ENCODE measurements at places on chromosomes 12 and 14.

DNA sequence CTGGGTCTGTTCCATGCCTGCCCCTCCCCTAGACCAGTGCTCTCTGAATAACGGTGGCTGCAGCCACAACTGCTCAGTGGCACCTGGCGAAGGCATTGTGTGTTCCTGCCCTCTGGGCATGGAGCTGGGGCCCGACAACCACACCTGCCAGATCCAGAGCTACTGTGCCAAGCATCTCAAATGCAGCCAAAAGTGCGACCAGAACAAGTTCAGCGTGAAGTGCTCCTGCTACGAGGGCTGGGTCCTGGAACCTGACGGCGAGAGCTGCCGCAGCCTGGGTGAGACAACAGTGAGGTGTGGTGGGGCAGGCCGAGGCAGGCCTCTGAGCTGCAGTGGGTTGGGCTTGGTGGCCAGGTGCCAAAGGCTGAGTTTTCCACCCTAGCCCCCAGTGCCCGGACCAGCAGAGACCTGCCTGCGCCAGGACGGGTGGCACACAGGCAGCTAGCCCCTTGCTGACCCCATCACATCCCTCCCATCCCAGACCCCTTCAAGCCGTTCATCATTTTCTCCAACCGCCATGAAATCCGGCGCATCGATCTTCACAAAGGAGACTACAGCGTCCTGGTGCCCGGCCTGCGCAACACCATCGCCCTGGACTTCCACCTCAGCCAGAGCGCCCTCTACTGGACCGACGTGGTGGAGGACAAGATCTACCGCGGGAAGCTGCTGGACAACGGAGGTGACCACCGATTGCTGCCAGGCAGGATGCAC lies 28.2 kb upstream of the LRP1-AS start:
- DNase-seq: no peak

DNA sequence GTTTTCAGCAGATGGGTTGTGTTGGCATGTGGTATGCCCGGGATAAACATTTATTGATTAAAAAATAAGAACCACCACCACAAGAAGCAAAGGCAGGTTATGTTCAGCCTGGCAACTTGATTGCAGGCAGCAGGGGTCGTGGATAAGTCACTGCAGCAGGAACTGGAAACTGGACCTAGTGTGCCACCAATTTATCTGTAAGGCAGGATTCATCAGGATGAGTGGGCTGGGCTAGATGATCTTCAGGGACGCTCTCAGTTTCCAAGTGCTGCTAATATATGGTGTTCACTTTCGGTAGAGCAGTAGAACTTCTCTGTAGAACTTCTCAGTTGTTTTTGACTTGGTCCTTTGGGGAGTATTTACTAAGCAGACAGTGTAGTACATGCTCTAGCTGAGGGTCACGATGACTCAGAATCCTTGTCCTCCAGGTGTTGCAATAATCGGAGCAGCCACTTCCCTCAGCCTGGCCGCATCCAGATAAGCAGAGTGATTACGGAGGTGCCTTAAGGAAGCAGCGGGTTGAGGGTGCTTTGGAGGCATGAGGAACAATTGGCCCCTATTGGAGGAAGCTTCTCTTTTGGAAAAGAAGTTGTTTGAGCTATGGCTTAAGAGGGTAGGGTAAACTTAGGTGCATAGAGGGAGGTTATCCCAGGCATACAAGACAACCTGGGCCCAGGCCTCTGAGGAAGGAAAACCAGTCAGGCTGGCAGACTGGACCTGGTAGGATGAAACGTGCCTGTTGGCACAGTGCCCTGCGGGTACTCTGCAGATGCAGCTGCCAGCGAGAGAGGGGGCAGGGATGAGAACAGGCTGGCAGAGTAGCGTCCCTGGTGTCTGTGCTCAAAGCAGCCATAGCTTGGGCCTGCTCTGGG lies 104.0 kb downstream of the GPR135 start:
- DNase-seq: no peak

DNA sequence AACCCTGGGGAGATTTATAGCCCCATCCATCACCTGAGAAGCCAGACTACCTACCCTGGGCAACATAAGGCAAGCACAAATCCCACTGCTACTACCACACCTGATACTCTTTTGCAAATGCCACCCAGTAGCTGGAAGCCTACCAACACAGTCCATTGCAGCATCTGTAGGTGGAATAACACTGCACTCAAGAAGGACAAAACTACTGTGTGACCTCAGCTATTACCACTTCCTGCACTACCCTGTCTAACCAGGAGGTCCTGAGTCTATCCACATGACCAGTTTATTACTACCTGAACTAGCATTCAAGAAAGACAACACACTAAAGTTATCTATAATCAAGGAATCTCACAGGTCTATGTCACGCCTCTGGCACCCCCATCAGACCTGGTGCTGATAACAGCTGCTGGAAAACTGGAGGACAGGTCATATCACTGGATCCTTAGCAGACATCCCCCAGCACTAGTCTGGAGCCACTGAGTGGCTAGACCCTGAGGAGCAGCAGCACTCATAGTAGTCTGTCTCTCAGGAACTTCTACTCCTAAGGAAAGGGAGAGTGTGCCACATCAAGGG lies 2.9 kb upstream of the CLEC1A start:
- DNase-seq: no peak

DNA sequence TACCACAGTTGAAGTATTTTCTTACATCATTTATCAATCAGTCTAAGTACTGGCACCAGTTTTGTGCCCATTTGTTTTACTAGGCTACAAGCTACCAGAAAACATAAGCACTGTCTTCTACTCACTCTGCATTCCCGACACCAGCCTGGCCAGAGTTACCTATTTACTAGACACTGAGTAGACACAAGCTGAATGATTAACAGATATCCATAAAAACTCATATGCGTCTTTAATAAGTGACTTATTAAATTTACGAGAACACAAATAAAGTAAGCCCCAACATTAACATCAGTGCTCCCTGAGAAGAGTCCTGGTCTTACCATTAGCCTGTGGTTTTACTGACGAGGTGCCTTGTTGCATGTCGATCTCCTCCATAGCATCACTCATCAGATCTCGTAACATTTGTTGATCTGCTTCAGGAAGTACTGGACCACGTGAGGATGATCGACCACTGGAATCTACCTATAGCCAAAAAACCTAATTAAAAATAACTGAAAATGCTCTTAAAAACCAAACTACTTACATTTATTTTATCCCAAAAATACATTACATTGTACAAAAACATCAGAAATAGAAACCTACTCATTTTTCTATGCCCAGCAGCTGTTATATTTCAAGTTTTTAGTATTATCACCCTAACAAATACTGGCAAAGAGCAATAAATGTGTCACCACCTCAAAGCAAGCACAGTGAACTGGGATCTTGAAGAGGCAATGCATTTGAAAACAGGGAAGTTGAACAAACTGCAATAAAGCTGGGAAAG lies 53.3 kb downstream of the BDKRB1 start:
- no peak for DNase-seq

GRCh38 chr12:44876544-44877410 lies 662 bp upstream of the NELL2 start:
- no peak for DNase-seq

- DNase-seq: no peak
These were observed 15.9 kb upstream of the ATP6V0A2 start for GRCh38 chr12:123696207-123696606.

DNA sequence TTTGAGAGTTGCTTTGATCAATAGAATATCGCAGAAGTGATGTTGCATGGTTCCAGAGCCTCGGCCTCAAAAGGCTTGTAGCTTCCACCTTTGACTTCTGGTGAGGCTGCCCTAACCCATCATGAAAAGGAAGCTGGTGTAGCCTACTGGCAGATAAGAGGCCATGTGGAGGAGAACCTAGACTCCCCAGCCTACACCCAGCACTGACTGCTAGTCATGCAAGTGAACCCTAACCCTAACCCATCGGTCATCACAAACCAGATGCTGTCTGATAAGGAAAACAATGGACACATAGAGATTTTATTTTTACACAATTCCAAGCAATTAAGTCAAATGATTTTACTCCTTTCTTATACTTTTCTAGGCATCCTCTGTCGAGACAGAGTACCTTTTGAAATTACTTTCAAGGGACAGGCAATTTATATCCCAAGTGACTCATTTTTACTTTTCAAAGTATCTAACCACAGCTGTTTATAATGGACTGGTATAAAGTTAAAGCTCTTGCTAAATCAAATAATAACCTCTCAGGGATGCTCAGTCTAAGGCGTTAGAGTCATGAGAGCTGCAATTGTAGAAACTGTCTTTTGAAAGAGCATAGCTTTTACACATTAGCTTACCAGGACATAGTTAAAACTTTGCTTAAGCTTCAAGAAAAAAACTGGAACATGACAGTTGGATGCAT lies 17.6 kb downstream of the PTPRB start:
- no peak for DNase-seq

DNA sequence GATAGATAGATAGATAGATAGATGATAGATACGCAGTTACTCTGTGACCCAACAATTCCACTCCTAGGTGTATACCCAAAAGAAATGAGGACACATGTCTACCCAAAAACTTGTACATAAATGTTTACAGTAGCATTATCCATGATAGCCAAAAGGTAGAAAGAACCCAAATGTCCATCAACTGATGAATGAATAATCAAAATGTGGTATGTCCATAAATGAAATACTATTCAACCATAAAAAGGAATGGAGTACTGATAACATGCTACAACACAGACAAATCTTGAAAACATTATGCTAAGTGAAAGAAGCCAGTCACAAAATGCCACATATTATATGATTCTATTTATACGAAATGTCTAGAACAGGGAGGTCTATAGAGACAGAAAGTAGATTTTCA lies 36.1 kb upstream of the LRP6 start:
- no peak for DNase-seq

- DNase-seq: no peak
These were observed 39.6 kb downstream of the GUCY2C start for GRCh38 chr12:14656846-14657245.

DNA sequence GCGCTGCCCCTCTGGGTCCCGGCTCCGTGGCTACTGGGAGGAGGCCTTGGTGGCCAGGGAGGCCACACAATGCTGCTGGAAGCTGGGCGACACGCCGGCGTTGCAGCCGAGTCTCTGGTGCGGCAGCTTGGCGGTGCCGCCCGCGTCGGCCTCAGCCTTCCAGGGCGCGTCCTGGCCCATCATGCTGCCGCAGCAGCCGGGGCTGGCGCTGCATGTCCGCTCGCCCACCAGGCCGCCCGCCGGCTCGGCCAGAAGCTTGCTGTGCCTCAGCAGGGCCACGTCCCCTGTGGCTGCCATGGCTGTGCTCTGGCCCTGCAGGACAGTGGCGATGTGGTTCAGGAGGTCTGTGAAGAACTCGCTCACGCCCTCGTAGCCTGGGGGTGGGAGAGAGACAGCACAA lies 18.6 kb downstream of the CHGA start:
- DNase-seq: no peak

- DNase-seq: no peak
These were observed 32.0 kb downstream of the PEX5 start for GRCh38 chr12:7221486-7221885.

GRCh38 chr12:122471324-122472226 lies 29.2 kb downstream of the ZCCHC8 start:
- no peak for DNase-seq

GRCh38 chr12:53122961-53123468 lies 19.7 kb downstream of the SOAT2 start:
- DNase-seq: no peak

- DNase-seq: no peak
These were observed 813.1 kb upstream of the NOVA1 start for GRCh38 chr14:27410981-27411380.

- no peak for DNase-seq
These were observed 406.9 kb upstream of the SOX5 start for GRCh38 chr12:24356240-24356804.

DNA sequence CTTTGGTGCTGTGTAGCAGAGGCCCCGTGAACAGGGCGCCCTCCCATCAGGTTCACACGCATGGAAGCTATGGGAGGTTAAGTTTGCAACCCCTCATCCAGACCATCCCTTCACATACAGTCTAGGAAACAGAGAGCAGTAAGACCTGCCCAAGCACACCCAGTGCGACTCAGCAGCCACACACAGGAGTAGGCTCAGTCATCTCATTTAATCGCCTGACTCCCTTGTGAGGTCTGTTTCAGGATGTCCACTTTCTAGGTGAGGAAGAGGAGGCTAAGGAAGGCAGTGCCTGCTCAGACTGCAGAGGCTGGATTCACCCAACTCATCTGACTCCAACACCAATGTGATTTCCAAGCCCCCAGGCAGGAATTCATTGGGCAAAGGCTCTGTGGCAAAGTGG lies 11.9 kb downstream of the BDKRB1 start:
- no peak for DNase-seq

- DNase-seq: no peak
These were observed 1.4 kb downstream of the GPR68 start for GRCh38 chr14:91243074-91243471.

DNA sequence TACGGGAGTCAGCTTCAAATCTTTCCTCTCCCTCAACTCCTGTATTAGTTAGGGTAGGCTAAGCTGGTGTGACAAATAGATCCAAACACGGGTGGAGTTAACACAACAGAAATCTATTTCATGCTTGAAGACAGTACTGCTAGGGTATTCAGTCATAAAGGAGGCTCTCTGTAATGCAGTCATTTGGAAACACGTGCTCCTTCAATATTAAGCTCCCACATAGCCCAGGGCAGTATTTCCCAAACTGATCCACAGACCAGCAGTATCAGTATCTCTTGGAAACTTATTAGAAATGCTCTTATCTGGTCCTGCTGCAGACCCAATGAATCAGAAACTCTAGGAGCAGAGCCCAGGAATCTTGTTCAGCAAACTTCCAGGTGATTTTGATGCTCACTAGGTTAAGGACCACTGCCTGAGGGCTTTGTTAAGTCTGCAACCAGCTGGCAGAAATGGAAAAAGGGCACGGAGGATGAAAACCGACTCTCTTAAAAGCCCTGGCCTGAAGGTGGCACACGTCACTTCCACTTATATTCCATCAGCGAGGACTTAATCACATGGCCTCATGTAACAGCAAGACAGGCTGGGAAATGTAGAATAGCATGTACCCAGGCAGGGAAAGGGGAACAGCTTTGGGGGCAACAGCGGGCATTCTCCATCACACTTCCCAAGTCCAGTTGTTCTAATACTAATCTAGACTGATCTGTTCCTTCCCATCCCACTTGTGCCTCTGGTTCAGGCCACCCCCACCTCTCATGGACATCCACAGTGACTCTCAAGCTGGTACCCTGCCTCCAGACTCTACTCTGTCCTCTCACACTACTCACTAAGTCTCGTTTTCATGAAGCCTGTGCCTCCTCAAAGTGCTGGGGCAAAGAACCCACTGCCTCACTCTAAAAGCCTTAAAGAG lies 38.2 kb upstream of the RIC8B start:
- DNase-seq: no peak

DNA sequence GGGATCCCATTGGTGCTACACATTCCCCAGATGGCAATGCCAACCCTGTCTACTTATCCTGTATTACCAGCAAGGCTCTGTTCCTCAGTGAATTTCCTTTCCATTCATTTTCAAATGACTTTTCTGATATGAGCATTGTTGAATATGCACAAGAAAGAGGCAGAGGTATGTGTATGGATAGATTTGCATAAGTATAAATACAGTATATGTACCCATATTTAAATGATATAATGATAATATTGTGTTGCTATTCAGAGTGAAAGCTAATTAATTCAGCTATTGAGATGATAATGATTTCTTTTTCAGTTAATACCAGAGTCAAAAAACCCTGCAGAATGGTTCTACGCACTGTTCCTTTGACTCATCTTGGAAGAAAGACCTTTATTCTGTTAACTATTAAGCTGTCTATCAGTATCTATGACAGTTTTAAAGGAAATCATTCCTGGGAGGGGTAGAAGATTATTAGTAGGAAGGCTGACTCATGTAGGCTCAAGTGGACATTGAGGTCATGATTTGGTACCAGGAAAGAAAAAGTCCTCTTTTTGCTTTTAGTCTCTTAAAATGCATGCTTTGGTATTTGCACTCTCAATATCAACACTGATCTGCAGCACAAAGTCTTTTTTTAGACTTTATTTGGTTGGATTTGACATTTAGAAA lies 44.9 kb upstream of the GAS2L3 start:
- no peak for DNase-seq

- no peak for DNase-seq
These were observed 431.2 kb upstream of the FBXO33 start for GRCh38 chr14:39863441-39863840.
